T-helper 17 cell (primary cell): ENCODE measurements at places on chromosomes 13 and 19. TPM values are rescaled to one million over a fixed set of nuclear protein-coding genes. Genes with fewer than 3 reads are reported as not detected.

Gene LMTK3
- total RNA-seq, result 18.4 TPM

GRCh38 chr13:30744056-30744680, 8.8 kb downstream of the ALOX5AP start:
- H3K36me3 ChIP-seq, result peaks cover 13% of the 10 kb centered on the region
- H3K27me3 ChIP-seq, result no peaks in the 10 kb centered on the region
- peak; percentile 59 for DNase-seq
- peak overlapping the region; percentile 92 for H3K27ac ChIP-seq
- H3K4me1 ChIP-seq, result peaks cover 51% of the 10 kb centered on the region

DNA sequence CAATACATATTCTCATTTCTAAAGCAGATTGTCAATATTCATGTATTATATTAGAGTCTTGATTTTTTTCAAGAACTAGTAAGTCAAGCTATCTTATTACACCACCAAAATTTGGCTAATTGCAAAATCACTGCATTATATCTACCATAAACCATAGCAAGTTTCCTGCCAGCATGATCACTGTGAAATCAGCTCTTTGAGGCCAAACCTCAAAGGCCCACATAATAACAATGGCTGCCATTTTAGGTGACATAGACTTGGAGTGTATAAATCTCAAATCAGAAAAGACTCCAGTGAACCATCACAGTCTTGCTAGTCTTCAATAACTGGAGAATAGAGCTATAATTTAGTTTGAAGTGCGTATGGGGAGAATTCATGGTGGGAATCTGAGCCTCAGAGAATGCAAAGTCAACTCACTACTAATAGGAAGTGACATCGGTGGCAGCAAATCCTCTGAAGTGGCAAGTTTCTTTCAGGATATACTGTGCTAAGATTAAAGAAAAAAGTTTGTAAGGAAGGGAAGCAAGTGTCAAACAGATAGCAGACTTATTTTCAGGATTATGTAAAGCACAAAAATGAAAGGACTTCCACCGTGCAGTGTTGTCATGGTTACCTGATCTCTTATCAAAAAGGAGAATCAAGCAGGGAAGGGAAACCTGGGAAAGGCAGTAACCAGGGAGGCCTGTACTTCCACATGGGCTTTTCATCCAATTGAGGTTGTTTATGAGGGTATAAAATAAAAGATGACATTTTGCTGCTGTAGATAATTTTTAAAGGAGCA, 117.4 kb upstream of the FNDC3A start:
- peak overlapping the region; percentile 83 for H3K27ac ChIP-seq
- H3K4me1 ChIP-seq, result peaks cover 19% of the 10 kb centered on the region
- H3K27me3 ChIP-seq, result no peaks in the 10 kb centered on the region
- DNase-seq, result no peak
- H3K36me3 ChIP-seq, result no peaks in the 10 kb centered on the region

Gene DLL3
- total RNA-seq, result not detected

DNA sequence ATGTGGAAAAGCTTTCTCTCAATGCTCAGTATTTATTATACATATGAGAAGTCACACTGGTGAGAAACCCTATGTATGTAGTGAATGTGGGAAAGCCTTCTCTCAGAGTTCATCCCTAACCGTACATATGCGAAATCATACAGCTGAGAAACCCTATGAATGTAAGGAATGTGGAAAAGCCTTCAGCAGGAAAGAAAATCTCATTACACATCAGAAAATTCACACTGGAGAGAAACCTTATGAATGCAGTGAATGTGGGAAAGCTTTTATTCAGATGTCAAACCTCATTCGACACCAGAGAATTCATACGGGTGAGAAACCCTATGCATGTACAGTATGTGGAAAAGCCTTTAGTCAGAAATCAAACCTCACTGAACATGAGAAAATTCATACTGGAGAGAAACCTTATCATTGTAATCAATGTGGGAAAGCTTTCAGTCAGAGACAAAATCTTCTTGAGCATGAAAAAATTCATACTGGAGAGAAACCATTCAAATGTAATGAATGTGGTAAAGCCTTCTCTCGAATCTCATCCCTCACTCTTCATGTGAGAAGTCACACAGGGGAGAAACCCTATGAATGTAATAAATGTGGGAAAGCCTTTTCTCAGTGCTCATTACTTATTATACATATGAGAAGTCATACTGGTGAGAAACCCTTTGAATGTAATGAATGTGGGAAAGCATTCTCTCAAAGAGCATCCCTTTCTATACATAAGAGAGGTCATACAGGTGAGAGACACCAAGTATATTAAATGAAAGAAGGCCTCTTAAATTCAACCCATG, 34.4 kb downstream of the ZNF568 start:
- no peak overlapping the region for H3K27ac ChIP-seq
- no peaks in the 10 kb centered on the region for H3K4me1 ChIP-seq
- H3K36me3 ChIP-seq, result peaks cover 1% of the 10 kb centered on the region
- no peaks in the 10 kb centered on the region for H3K27me3 ChIP-seq
- no peak overlapping the region for H3K4me3 ChIP-seq

Gene CATSPERD
- total RNA-seq, result not detected

- H3K27me3 ChIP-seq, result peaks cover 15% of the 10 kb centered on the region
- no peak overlapping the region for H3K4me3 ChIP-seq
- no peak overlapping the region for H3K27ac ChIP-seq
These were observed 8.0 kb upstream of the ZNF358 start for GRCh38 chr19:7507884-7508283.

Gene ETV2
- total RNA-seq, result 0.52 TPM

GRCh38 chr13:66803808-66804456, 426.2 kb downstream of the PCDH9 start:
- H3K4me3 ChIP-seq, result no peak overlapping the region
- H3K27me3 ChIP-seq, result no peaks in the 10 kb centered on the region
- no peaks in the 10 kb centered on the region for H3K36me3 ChIP-seq
- H3K4me1 ChIP-seq, result no peaks in the 10 kb centered on the region
